ENCODE measurements at places on chromosomes 11 and 22.

DNA sequence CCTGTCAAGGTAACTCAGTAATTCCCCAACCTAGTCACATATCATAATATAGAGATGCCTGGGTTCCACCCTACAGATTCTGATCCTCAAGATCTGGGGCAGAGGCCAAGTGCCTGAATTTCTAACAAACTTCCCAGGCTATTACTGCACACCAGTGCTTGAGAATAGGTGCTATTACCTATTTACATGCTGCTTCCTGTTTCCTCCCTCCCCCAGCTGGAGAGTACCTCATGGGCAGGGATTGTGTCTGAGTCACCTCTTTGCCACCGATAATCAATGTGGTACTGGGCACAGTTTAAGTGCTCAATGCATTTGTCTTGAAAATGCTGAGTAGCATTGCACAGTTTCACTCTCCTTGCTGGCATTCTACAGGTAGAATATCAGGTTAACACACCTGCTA is 582.2 kb upstream of the CADM1 start:
- no peak for DNase-seq

DNA sequence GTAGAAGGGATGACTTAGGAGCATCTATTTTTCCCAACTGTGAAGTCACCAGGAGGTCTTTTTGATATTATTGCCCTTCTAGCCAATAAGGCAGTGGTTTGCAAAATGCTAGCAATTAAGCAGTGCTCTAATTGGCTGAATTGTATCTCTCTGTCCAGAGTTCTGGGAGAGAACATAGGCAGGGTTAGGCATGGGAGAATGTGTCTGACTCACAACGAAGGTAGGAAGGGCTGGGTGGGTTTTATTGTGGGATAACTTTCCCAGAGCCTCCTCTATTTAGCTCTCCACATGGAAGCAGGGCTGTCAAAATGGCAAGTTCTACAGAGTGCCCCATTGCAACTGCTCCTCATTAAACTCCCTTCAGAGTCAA is 415.9 kb upstream of the CADM1 start:
- no peak for DNase-seq

- no peak for DNase-seq
Observed at GRCh38 chr11:86176165-86176884, 68.2 kb upstream of the EED start.

DNA sequence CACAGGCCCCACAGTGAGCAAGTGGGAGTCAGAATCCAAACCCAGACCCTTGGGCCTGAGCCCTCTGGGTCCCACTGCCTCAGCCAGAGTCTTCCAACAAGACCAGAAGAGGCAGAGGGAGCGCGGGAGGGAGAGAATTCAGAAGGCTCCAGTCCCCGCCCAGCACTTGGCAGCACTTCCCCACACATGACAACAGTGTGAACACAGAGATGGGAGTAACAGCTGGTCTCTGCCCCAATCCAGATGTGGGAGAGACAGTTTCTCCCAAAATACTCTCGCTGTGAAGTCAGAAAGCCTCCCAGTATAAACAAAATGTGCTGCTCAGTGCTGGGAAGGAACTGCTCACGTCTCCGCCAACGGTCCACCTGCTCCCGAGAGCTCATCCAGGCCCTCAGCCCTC is 219.9 kb downstream of the MN1 start:
- peak; percentile 34 for DNase-seq

DNA sequence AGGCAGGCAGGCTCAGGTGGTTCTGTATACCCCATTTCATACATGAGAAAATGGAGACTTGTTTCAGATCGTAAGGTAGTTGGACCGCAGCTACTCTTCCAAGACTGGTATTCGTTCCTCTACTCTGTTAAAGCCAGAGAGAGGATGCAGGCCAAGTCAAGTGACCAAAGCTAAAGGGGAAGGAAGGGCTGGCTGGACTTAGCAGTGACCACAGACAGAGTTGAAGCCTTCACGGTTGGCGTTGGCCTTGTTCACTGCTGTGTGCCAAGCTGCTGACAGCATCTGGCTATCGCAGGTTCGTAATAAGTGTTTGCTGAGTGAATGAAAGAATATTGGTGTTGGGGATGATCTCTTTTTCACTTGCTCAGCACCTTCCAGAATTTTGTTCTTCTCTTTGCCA is 64.2 kb downstream of the PTPRJ start:
- DNase-seq = no peak

DNA sequence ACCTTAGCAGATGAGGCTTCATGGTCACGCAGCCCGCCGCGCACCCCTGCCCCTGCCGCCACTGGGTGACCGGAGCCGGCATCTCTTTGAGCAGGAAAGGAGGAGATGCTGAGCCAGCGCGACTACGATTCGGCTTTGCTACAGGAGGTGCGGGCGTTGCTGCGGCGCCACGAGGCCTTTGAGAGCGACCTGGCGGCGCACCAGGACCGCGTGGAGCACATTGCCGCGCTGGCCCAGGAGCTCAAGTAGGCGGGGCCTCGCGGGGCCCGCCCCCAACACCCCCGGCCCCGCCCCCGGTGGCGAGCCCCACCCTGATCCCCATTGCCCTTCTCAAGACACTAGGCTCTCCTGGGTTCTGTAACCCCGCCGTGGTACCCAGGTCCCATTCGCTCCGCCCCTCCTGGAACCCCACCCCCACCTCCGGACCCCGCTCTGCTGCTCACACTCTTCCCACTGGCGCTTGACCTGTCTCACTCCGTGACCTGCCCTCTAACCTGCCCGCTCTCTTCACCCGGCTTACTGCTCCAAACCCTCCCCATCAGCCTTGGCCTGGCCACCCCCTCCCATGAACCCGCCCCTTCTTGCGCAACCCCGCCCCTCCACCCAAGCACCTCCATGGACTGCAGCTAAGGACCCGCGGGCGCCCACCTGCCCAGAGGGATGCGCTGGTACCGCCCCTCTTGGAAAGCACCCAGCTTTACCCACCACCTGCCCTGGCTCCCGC is 9.1 kb downstream of the CTSF start:
- no peak for DNase-seq

All from fibroblast of skin of left biceps (primary cell).